ENCODE measurements at places on chromosomes 1 and 21. TPM values are rescaled to one million over a fixed set of nuclear protein-coding genes. Genes with fewer than 3 reads are reported as not detected.

Gene TNFRSF4
- total RNA-seq, result 2.8 TPM

DNA sequence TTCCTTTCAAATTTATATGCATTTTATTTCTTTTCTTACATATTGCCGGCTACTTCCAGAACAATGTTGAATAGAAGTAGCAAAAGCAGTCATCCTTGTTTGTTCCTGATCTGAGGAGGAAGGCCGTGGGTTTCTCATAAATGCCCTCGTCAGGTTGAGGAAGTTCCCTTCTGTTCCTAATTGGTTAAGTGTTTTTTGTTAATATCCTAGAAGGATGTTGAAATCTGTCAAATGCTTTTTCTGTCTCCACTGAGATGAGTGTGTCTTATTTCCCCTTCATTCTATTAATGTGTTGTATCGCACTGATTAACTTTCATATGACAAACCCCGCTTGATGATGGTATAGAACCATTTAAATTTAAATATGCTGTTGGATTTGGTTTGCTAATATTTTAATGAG, 15.4 kb downstream of the TTLL10 start:
- H3K36me3 ChIP-seq, result no peaks in the 10 kb centered on the region
- peaks cover 8% of the 10 kb centered on the region for H3K4me1 ChIP-seq
- H3K27me3 ChIP-seq, result no peaks in the 10 kb centered on the region
- no peak for DNase-seq

Gene TNNT2
- 74.9 TPM for total RNA-seq

Gene TMEM61
- not detected for total RNA-seq

Gene RSPH1
- total RNA-seq, result not detected

GRCh38 chr1:61352845-61353435, 270.6 kb downstream of the NFIA start:
- no peaks in the 10 kb centered on the region for H3K36me3 ChIP-seq
- H3K4me3 ChIP-seq, result no peak overlapping the region
- no peak overlapping the region for H3K27ac ChIP-seq
- DNase-seq, result no peak
- H3K4me1 ChIP-seq, result no peaks in the 10 kb centered on the region

- no peak overlapping the region for H3K4me3 ChIP-seq
- no peak for DNase-seq
- peaks cover 27% of the 10 kb centered on the region for H3K4me1 ChIP-seq
- H3K27ac ChIP-seq, result peak overlapping the region; percentile 32
- H3K36me3 ChIP-seq, result peaks cover 66% of the 10 kb centered on the region
Measured at GRCh38 chr1:26730695-26731094, 34.9 kb downstream of the ARID1A start.

Gene LRRC53
- not detected for total RNA-seq

GRCh38 chr21:34844924-34845238, 176.1 kb downstream of the CLIC6 start:
- H3K4me3 ChIP-seq, result no peak overlapping the region
- H3K4me1 ChIP-seq, result peaks cover 29% of the 10 kb centered on the region
- H3K27ac ChIP-seq, result no peak overlapping the region
- peaks cover 50% of the 10 kb centered on the region for H3K36me3 ChIP-seq

GRCh38 chr1:161266202-161266601, 7.7 kb downstream of the PCP4L1 start:
- H3K4me1 ChIP-seq, result no peaks in the 10 kb centered on the region
- no peaks in the 10 kb centered on the region for H3K36me3 ChIP-seq
- no peak overlapping the region for H3K27ac ChIP-seq
- no peak overlapping the region for H3K4me3 ChIP-seq
- DNase-seq, result no peak

DNA sequence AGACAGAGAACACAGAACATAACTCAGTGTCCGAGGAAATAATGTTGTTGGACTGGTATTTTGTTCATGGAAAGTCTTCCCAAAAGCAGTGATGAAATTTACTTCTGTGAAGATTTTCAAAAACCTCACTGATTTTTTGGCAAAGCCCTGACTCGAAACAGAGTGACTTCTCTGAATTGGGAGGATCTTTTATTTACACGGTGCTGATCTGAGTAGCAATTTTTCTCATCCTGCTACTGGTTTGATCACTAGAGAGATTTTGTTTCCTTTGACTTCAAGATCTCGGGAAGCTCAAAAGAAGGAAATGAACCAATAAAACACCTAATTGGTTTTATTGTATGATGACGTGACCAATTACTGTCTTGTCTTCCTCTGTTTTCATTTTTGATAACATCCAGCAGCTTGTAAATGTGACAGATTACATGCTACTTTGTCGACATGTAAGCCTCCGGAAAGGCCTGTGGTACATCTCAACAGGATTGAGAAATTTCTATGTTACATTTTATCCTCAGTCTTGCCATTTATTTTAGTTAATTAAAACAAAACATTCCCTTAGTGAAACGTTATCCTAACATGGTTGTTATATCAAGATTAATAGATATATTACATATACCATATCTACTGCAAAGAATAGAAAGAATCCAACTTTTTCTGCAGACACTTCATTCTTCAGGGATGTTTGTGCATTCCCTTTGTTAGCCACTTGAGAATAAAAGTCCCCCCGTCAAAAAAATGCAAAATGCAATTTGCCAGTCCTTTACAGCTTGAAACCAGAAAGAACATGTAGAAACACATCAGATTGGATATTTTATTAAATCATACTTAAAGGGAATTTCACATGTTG, 42.8 kb upstream of the IFI44L start:
- no peaks in the 10 kb centered on the region for H3K27me3 ChIP-seq
- DNase-seq, result no peak
- H3K36me3 ChIP-seq, result no peaks in the 10 kb centered on the region
- H3K4me3 ChIP-seq, result no peak overlapping the region
- no peaks in the 10 kb centered on the region for H3K4me1 ChIP-seq

DNA sequence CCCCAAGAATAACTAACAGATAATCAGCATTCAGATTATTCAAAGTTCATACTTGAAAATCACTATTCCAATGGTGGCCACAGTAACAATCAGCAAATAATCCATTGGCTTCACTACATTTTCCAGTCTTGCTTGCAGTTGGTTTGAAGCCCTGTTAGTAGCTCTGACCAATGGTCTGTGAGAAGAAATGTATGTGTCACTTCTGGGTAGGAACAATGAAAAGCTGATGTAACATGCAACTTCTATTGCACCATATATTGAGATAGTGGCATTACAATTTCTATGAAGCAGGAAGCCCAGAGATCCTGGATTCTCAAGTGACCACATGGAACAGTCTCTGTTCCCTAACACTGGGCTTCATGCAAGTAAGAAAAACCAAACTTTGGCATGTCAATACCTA, 250.9 kb upstream of the DAB1 start:
- DNase-seq, result no peak
- no peak overlapping the region for H3K27ac ChIP-seq
- H3K4me3 ChIP-seq, result no peak overlapping the region
- H3K36me3 ChIP-seq, result no peaks in the 10 kb centered on the region
- H3K4me1 ChIP-seq, result no peaks in the 10 kb centered on the region

Gene RAVER2
- total RNA-seq, result 26.9 TPM

Gene RGS21
- total RNA-seq, result 0.08 TPM

GRCh38 chr1:233237647-233238046, 57.9 kb downstream of the PCNX2 start:
- no peaks in the 10 kb centered on the region for H3K27me3 ChIP-seq
- H3K4me1 ChIP-seq, result no peaks in the 10 kb centered on the region
- H3K4me3 ChIP-seq, result no peak overlapping the region

GRCh38 chr21:45951676-45952075, 29.9 kb upstream of the COL6A1 start:
- H3K36me3 ChIP-seq, result no peaks in the 10 kb centered on the region
- no peak overlapping the region for H3K27ac ChIP-seq
- no peaks in the 10 kb centered on the region for H3K27me3 ChIP-seq
- no peak for DNase-seq
- H3K4me3 ChIP-seq, result no peak overlapping the region

DNA sequence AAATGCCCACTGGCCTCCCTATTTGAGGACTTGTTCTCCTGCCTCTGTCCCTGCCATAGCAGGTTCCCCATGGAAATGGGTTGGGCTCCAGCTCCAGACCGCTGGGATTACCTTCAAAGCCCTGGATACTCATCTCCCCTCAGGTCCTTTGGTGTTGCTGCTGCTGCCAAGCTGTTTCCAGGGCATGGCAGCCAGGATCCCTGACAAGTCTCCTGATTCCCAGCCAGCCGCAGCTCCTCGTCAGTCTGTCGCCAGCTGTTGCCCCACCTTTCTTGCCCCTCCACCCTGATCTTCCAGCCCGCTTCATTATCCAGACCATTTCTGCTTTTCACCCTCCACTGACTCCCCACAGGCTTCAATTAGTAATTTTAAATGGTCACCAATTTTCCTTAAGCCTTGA, 68.3 kb upstream of the KCND3 start:
- H3K4me1 ChIP-seq, result no peaks in the 10 kb centered on the region
- DNase-seq, result no peak
- peaks cover 3% of the 10 kb centered on the region for H3K27me3 ChIP-seq

DNA sequence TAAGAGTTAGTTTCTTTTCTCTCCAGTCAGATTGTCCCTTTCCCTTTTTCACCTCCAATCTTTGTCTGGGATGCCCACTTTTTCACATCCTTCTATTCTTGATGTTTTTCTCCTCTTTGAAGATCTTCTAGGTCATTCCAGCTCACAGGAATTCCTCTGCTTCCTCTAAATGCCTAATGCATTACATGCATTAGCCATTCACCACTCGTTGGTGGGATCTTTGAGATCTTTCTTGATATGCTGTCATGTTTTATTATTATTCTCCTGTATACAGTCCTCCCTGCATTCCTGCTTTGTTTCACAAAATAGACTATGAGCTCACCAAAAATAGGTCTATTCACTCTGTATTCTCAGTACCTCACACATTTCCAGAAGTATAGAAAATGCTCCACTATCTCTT, 129.0 kb downstream of the LYPLAL1 start:
- H3K27me3 ChIP-seq, result no peaks in the 10 kb centered on the region
- no peak overlapping the region for H3K27ac ChIP-seq
- peaks cover 9% of the 10 kb centered on the region for H3K4me1 ChIP-seq
- H3K4me3 ChIP-seq, result no peak overlapping the region
- no peak for DNase-seq

Gene OR1C1
- not detected for total RNA-seq

DNA sequence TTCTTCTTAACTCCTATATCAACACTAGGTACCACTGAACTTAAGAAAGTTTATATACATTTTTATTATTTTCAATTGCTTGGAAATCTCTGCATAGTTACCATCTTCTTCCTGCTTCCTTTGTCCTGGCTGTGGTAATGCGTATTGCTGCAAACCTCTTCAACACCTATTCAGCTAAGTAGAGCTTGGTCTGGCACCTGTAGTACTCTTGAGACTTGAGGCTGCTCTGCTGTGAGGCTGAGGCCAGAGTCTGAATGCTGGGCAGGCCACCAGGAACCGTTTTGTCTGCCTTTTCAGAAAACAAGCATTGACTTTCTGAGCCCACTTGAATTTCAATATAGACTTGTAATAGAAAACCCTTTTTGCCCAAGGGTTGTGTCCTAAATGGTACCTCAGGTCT, 52.0 kb upstream of the RGS2 start:
- H3K27ac ChIP-seq, result no peak overlapping the region
- H3K36me3 ChIP-seq, result no peaks in the 10 kb centered on the region
- no peak overlapping the region for H3K4me3 ChIP-seq
- DNase-seq, result no peak

Gene UBASH3A
- not detected for total RNA-seq

DNA sequence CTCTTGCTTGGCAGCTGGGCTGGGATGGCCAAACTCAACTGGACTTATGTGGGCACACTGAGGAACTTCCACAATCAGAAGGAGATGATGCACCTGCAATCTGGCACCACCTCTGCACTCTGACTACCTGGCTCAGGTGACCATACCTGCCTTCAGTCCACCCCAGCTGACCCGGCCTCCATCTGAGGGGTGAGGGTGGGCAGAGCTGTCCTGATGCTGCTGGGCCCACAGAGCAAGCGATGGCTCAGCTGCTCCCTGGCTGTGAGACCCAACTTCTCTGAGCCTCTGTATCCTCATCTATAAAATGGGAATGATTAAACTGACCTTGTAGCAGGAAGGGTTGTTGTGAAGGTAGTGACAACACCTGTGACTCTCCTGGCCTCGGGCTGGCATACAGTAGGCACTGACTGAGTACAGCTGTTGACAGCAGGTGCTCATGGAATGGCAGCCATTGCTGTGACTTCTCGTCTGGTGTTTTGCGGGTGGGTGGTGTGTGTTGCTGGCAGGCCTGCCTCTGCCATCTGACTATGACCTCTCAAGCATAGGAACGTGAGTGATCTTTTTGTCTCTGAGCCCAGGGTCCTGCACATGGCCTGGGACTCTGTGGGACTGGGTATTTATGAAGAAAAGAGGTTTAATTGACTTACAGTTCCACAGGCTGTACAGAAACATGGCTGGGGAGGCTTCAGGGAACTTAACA, 438.5 kb downstream of the PTPRU start:
- peak overlapping the region; percentile 96 for H3K27ac ChIP-seq
- no peaks in the 10 kb centered on the region for H3K27me3 ChIP-seq
- peaks cover 29% of the 10 kb centered on the region for H3K4me1 ChIP-seq
- H3K4me3 ChIP-seq, result no peak overlapping the region
- H3K36me3 ChIP-seq, result no peaks in the 10 kb centered on the region

- no peak for DNase-seq
- H3K4me1 ChIP-seq, result no peaks in the 10 kb centered on the region
- H3K4me3 ChIP-seq, result no peak overlapping the region
- H3K36me3 ChIP-seq, result no peaks in the 10 kb centered on the region
Measured at GRCh38 chr21:46148106-46148505, 7.3 kb downstream of the FTCD start.

Gene CTBS
- 5.3 TPM for total RNA-seq

DNA sequence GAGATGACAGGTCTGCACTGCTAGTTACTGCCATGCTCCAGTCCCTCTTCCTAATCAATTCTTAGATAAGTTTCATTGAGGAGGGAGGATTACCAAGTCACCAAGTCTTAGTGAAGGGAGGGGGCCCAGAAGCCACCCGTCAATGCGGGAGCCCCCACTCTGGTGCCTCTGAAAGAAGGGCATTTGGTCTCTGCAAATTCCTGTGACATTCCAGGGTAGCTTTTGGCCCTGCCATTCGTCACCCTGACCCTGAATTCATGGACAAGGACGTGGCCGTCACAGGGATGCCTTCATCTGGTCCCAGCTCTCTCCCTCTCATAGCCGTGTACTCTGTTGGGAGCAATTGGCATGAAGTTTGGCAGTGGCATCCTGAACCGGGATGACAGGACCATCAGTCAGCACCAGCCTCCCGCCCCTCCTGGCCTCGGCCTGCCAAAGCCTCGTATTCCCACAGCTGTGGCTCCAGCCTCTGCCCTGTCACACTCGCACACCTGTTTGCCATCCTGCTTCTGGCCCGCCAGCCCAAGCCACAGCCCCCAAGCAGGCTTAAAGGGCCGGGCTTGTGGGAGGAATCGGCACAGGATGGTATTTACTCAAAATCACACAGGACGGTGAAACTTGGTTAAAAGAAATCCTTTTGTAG, 150.7 kb downstream of the CLIC6 start:
- H3K36me3 ChIP-seq, result peaks cover 58% of the 10 kb centered on the region
- H3K4me1 ChIP-seq, result peaks cover 29% of the 10 kb centered on the region
- H3K4me3 ChIP-seq, result no peak overlapping the region
- DNase-seq, result peak; percentile 62
- no peak overlapping the region for H3K27ac ChIP-seq

DNA sequence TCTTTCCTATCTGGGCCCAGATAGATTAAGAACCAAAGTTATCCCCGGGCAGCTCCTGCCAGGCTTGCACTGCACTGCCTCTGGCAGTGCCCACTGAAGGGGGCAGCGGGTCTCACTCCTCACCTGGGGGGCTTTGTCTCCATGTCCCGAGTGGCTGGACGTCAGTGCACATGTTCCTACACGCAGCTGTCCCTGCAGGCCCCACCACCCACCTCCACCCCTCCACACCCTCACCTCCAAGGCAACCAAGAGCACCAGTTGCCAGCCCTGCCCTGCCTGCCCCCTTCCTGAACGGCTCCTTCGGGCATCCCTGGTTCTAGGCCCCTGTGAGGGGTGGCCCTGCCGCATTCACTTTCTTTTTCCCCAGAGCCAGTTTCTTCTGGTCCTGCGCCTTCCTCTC, 147.2 kb downstream of the PEX14 start:
- no peaks in the 10 kb centered on the region for H3K36me3 ChIP-seq
- H3K4me1 ChIP-seq, result no peaks in the 10 kb centered on the region
- no peak for DNase-seq
- no peak overlapping the region for H3K27ac ChIP-seq
- no peaks in the 10 kb centered on the region for H3K27me3 ChIP-seq

All from SJCRH30 (cell line).